Hematopoietic multipotent progenitor cell treated with erythropoietin and hydrocortisone succinate and interleukin-3 and kit ligand, for 6 days (in vitro differentiated cells): ENCODE measurements at places on chromosomes 6 and 20.
A peak's percentile ranks its signal among the peaks of the same experiment; 100 is the strongest.

- no peak for DNase-seq
Observed at GRCh38 chr6:156801712-156802111, 24.5 kb downstream of the ARID1B start.

GRCh38 chr20:15848995-15849610, 724.1 kb downstream of the KIF16B start:
- no peak for DNase-seq

DNA sequence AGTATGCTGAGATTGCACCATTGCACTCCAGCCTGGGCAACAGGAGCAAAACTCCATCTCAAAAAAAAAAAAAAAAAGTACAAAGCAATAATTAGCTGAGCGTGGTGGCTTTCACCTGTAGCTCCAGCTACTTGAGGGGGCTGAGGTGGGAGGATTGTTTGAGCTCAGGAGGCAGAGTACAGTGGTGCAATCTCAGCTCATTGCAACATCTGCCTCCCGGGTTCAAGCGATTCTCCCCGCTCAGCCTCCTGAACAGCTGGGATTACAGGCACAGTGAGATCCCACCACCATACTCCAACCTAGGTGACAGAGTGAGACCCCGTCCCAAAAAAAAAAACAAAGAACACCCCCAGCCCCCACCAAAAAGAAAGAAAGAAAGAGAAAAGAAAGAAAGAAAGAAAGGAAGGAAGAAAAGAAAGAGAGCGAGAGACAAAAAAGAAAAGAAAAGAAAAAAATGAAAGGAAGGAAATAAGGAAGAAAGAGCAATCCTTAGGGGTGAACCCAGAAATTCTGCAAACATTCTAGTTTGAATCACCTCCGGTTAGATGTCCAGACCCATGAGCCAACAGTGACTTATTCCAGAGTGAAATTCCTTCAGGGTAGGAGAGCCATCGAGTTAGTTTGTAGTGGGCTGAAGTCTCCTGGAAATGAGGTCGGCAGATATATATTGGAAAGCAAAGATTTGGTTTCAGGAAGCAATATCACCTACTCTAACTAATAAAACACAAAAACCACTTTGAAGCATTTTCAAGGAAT, 3.2 kb upstream of the RIPOR3 start:
- no peak for DNase-seq

DNA sequence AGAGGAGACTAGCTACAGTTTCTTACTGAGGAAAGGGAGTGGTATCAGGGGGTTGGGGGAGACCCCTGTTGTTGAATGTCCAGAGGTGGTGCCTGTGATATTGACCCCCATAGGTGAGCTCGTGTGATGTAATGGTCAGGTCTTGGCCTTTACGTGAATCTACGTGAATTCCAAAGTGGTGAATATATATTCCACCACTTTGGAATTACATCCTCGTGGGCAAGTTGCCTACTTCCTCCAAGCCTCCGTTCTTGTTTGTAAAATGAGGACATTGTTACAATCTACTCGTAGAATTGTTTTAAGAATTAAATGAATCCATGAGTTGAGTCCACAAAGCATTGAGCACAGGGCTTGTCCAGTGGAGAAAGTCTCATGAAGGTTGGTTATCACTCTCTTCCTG, 47.3 kb downstream of the TSHZ2 start:
- DNase-seq, result no peak

- DNase-seq, result no peak
Observed at GRCh38 chr6:104559435-104560202, 300.1 kb downstream of the HACE1 start.

DNA sequence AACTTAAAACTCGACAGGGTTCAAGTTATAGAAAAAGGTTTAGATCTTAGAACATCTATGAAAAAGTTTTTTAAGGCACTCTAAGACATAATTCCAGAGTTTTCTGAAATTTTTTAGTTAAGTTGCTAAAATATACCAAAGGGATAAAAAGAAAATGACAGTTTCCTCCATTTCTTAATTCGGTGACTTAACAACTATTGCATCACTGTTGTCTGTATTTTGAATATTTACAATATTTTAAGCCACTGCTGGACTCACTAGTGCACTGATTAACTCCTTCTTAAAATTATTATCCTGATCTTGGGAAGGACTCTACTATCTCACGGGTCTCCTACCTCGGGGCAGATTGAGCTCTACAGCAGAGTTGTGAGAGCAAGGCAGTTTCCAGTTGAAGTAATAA, 91.0 kb downstream of the ADGB start:
- DNase-seq, result no peak

- DNase-seq, result no peak
Observed at GRCh38 chr6:51323056-51323455, 504.4 kb downstream of the TFAP2B start.

GRCh38 chr6:124470803-124471202, 491.4 kb upstream of the RNF217 start:
- DNase-seq, result no peak

- no peak for DNase-seq
Observed at GRCh38 chr6:129120856-129121638, 238.1 kb downstream of the LAMA2 start.

- DNase-seq, result no peak
Observed at GRCh38 chr6:3696525-3697088, 54.9 kb downstream of the PXDC1 start.

DNA sequence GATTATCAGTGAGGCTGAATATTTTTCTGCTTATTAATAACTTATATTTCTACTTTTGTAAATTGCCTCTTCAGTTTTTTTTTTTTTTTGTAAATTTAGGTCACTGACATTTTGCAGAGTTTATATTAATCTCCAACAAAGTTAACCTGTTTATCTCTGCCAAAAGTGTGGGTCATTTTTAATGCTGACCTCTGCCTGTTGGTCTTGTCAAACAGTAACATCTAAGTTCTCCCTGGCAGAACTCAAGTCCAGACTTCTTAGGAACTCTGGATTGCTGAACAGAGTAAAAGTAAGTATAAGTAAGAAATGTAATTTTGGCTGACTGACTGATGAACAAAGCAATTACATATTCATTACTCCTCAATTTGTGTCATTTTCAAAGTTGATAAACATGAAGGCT, 83.9 kb downstream of the CD109 start:
- no peak for DNase-seq

GRCh38 chr6:70599187-70599586, 32.5 kb downstream of the SDHAF4 start:
- peak; percentile 35 for DNase-seq

GRCh38 chr6:6002848-6003620, 3.7 kb downstream of the NRN1 start:
- no peak for DNase-seq

- DNase-seq, result peak; percentile 22
Observed at GRCh38 chr20:31494131-31494530, 19.0 kb downstream of the REM1 start.

DNA sequence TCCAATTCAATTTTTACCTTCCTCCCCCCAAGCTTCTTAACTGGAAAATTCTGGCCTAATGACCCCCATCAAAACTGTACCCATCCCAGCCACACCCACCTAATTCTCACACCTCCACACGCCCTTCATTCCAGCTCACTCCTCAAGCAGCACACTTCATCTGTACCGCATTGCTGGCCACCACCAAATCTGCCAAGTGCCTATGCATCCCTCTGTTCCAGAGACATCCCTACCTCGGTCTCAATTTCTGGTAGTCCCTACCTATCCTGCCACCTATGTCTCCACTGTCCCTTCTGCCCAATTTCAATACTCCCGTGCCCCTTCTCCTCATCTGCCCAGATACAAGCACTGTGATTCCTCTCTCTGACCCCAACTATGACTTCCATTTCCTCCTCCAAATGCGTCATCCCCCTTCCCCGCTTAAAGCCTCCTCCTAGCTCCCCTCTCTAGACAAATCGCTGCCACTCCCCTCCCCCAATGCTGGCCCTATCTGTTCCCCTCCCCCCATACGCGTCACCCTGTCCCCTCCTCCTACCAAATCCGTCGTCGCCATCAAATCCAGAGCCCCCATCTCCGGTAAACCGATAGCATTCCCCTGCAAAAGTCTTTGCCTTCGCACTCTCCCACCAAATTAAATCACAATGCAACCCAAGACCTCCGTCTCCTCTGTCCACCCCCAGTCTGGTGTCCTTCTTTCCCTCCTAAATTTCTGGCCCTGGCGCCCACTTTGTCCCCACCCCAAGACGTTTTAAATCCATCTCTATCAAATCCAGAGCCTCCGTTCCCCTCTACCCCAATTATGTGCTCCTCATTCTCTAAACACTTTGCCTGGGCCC, 1.2 kb downstream of the MTCH1 start:
- DNase-seq, result peak; percentile 61

- no peak for DNase-seq
Observed at GRCh38 chr6:156741287-156742073, 35.7 kb upstream of the ARID1B start.

GRCh38 chr6:347232-347631, 44.3 kb upstream of the IRF4 start:
- no peak for DNase-seq

- DNase-seq, result no peak
Observed at GRCh38 chr6:82038631-82039030, 208.9 kb downstream of the IBTK start.

DNA sequence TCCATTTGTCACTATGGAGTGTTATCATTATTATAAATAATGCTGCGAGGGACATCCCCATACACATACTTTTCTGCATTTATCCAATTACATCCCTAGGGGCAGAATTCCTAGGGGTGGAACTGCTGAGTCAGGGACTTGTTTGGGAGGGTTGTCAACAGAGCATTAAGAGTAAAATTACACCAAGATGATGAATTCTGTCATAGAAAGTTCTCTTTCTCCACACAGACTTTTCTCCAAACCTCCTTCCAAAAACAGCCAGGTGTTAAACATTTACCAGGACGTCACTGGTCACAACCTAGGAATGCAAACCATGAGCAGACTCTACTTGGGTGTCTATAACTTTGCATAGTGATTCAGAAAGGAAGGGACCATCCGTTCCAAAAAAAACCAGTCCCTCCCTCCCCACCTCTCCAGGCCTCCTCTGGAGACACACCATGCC, 95.5 kb downstream of the PRND start:
- DNase-seq, result no peak

- no peak for DNase-seq
Observed at GRCh38 chr6:15392182-15392581, 146.3 kb downstream of the JARID2 start.

- DNase-seq, result peak; percentile 51
Observed at GRCh38 chr6:340991-341827, 48.9 kb downstream of the DUSP22 start.

DNA sequence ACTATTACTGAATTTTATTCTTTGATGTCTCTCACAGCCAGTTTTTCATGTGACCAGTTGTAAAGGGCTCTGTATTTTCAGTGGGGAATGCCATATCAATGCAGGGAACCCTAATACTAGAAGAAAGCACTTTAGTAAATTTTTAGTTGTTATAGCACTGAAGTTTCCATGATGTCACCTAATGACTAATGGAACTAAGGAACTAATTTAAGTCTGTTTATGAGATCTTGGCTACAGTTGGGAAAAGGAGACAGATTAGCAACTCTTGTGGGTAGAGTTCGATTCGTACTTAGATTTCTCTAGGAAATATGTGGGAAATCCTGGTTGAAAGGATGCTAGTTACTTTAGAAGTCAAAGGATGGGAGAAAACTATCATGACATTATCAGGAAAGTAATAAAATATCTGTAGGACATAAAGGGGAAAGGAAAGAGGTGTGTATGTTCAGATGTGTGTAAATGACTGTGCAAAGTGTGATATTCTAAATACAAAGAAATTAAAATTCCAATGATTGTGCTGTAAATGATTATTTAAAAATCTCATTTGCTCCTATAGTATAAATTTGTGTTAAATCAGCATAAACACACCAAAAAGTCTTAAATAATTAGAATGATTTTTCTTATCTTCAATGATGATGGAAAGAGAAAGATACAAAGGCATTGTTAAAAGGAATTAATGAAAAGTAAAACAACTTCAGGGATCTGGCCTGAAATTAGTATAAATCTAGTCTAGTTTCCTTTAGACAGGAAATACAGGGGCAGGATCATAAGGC, 103.4 kb downstream of the LRRC1 start:
- DNase-seq, result no peak

DNA sequence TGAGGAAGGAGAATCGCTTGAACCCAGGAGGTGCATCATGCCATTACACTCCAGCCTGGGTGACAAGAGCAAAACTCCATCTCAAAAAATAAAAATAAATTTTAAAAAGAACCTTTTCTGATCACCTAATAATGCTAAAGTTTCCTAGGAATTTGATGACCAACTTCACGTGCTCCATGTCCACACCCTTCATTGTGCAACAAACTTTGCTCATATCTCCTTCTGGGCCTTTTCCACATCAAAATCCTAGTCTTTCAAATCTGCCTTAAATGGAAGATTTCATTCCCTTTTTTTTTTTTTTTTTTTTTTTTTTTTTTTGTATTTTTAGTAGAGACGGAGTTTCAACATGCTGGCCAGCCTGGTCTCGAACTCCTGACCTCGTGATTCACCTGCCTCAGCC, 112.5 kb upstream of the LOC128125822 start:
- no peak for DNase-seq

DNA sequence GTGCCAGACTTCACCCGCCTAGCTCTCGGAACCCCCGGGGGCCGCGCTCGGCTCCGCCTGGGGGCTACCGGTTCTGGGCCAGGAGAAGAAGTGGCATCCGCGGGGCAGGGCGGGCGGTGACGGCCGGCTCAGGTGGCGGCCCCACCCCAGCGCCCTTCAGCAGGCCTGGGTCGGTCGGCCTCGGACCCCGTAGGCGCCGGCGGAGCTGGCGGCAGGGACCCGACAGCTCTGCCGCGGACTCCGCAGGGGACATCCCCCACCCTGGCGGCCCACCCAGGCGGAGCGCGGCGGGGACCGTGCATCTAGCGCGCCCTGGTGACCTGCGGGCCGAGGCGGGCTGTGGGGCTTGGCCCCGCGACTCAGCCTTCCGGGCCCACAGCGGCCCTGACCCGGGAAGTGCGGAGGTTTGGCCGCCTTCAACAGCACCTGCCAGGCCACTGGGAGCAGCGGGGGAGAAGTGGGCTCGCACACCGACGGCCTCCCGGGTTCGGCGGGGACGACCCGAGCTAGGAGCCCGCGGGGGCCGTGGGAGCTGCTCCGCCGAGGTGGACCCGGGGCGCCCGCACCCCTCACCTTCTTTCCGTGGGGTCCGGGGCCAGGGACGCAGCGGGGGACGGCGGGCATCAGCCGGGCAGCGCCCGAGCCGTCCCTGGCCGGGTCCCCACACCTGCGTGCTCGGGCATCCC, 87.1 kb downstream of the TMEM242 start:
- no peak for DNase-seq

DNA sequence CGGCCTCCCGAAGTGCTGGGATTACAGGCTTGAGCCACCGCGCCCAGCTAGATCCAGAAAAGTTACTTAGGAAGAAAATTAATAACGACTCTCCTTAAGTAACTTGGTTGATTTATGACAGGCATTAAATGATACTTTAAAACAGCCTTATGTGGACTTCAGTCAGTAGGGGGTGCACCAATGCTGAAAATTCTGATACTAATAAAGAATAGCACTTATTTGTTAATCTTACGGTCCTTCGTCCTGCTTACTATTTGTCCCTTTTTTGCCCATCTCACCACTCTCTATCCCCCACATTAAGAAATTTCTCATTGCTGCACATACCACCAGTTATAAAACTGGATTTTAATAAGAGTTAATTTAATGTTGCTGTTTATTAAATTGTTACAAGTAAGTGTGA, 12.7 kb upstream of the PRELID3B start:
- peak; percentile 54 for DNase-seq
